Fibroblast of the aortic adventitia (primary cell): ENCODE measurements at places on chromosomes 6 and 20.

DNA sequence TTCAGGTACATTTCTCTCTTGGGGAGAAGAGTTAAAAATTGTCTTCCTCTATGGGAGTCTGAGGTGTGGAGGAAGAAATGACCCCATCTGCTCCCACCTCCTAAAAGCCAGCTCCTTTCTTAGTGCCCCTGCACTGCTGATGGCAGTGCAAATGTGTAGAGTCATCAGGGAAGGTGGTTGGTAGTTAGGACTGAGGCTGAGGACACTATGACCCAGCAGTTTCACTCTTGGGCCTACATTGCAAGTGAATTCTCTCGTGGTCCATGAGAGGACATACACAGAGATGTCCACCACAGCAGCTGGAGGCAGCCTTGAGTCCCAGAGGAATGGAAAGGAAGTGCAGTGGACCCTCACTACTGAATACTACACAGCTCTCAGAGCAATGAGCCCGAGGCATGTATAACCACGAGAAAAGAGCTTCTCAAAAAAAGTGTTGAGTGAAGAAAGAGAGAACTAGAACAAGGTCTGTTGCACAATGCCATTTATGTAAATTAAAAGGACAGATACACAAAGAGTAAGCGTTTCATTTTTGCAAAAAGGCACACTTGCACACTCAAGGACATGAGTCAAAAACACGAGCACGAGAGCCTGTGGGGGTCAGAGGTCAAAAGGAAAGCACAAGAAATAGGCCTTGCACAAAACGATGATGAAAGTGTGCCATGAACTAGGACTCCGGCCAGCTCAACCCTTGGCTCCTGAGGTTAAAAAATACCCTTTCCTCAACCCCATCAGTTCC lies 308.2 kb upstream of the PRND start:
- DNase-seq = no peak

GRCh38 chr6:13338038-13338437 lies 9.7 kb upstream of the TBC1D7 start:
- DNase-seq = no peak

DNA sequence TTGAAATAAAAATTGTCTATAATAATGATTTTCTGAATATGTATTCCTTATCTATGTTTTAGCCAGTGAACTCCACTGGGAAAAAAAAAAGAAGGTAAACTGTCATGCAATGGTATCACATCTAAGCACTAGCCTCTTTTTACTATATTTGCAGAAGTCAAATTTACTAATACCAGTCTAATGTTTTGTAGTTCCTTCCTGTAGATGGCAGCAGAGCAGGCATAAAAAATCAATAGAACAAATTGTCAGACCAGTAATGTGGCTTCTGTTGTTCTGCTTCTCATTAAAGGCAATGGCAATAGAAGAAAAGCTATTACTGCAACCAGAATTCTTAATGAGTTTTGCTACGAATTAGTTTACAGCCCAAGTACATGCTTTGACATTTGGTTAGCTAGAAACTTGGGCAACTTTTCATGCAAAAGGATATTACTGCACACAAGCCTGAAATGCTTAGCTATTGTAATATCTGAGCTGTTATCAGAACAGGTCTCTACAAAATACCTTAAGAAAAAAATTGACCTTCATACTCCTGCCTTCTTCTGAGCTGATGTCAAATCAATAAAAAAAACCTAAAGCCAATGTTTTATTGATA lies 476.9 kb downstream of the KHDRBS2 start:
- DNase-seq = no peak

GRCh38 chr6:99613705-99614429 lies 7.2 kb downstream of the PRDM13 start:
- DNase-seq = no peak

GRCh38 chr6:155273431-155273830 lies 9.6 kb downstream of the CLDN20 start:
- DNase-seq = peak; percentile 80

DNA sequence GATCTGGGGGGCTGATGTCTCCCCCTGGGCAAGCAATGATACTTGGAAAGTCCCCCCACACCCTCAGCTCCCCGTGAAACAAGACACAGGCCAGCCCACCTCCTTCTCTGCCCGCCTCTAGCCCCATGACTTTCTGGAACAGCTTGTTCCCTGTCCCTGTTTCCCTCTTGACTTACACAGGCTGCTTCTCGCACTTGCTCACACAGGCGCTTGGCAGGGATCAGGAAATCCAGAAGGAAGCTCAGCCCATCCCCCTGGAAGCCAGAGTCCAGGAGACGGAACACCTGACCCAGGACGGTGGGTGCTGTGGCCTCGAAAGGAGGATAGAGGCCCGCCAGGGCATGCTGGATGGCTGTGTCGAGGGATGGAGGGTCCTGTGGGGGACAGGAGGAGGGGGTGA lies 14.8 kb downstream of the KIAA1755 start:
- no peak for DNase-seq

GRCh38 chr6:13990796-13991195 lies 66.0 kb downstream of the RNF182 start:
- DNase-seq = no peak

DNA sequence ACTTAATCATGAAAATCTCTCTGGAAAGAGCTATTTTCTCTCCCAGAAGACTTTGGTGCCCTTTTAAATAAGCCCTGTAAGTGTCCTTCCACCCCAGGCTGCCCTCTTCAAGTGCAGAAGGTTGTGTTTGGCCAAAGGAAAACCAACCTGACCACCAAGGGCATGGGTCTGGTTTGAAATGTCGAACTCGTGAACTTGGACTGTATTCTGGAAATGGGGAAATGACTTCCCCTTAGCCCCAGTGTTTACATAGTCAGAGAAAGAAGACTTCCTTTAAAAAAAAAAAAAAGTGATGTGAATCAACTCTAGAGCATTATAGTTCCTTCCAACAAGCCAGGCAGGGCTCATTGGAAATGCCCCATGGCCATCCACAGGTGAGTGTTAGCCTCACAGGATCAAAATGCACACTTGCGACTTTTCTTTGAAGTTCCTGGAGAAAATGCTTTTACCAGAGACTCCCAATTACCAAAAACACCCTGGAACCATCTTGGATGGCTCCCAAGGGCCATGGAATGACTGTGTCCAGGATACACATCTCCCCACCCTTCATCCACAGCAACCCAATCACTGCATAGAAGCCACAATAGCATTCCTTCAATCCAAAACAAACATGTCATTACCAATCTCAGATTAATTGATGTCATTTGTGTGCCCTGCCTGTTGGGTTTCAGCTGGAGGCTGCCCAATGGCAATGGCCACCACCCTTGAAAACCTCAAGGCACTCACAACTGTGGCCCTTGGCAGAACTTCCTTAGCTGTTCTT lies 133.8 kb downstream of the CLIC5 start:
- no peak for DNase-seq

GRCh38 chr20:12947691-12948090 lies 61.1 kb upstream of the SPTLC3 start:
- no peak for DNase-seq

DNA sequence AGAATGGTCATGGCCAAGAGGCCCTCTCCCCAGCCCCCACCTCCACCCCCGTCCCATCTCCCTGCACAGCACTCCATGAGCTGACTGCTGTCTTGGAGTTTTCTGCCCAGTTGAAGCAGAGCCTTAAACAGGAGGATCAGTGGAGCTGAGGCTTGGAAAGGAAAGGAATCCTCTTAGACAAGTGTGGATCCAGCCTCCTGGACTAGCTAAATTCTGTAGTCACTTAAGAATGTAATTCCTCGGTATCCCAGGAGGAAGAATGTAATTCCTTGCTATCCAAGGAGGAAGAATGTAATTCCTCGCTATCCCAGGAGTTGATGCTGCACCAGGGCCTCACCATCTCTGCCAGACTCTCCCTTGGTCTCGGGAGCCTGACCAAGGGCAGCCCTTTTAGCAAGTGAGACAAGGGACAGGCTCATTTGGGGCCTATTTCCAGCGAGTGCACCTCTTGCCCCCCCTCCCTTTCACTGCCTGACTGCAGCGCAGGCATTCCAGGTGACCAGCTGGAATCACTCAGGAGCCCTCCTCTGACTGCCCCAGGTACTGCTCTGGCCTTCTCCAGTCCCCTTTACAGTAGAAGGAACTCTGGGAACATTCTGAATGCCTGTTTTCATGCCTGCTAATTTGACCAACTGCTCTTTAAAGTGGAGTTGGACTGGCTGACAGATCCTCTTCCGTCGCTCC lies 76.2 kb downstream of the TCP11 start:
- DNase-seq = no peak
